ENCODE measurements at places on chromosomes 11 and 22. TPM values are rescaled to one million over a fixed set of nuclear protein-coding genes. Genes with fewer than 3 reads are reported as not detected.
A peak's percentile ranks its signal among the peaks of the same experiment; 100 is the strongest.

GRCh38 chr11:33543823-33544222 lies 156.8 kb downstream of the C11orf91 start:
- no peaks in the 10 kb centered on the region for H3K27me3 ChIP-seq
- H3K27ac ChIP-seq, result no peak overlapping the region
- H3K4me3 ChIP-seq, result no peak overlapping the region
- no peaks in the 10 kb centered on the region for H3K36me3 ChIP-seq
- H3K4me1 ChIP-seq, result peaks cover 34% of the 10 kb centered on the region
- peak; percentile 80 for DNase-seq

DNA sequence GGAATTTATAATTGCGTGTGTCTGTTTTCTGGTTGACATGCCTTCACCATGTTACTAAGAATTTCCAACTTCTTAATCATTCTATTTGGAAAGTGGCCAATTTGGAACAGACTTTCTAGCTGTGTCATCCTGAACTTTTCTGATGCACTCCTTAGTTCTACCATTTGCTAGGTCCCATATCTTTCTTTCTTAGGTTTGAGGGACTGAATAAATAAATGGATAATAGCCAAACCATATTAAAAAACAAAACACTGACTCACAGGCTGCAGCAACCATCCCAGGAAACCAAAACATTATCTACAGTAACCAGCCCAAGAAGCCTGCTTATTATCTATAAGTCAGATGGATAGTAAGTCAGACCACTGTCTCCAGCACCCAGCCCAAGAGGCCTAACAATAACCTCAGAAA lies 57.5 kb upstream of the PLET1 start:
- H3K4me3 ChIP-seq, result no peak overlapping the region
- H3K27ac ChIP-seq, result peak overlapping the region; percentile 86
- H3K36me3 ChIP-seq, result no peaks in the 10 kb centered on the region
- peaks cover 46% of the 10 kb centered on the region for H3K4me1 ChIP-seq
- no peaks in the 10 kb centered on the region for H3K27me3 ChIP-seq

- H3K27me3 ChIP-seq, result no peaks in the 10 kb centered on the region
- H3K36me3 ChIP-seq, result peaks cover 14% of the 10 kb centered on the region
- DNase-seq, result no peak
- H3K4me3 ChIP-seq, result no peak overlapping the region
Measured at GRCh38 chr11:113806406-113806805, 26.8 kb downstream of the CLDN25 start.

DNA sequence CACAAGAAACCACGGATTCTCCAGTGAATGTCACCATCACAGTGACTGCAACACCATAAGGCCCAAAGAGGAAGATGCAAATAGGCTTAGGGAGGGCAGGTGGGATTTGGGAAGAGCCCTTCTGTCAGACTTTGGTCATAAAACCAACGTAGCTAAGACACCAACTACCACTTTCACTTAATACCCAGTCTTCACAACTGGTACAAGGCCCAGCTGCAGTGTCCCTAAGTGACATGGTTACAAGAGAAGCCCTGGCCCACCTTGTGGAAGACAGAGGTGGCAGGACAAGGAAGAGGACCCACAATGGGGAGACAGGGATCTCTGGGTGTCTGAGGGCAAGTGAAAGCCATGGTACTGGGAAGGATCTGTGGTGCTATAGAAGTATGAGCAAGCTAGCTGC lies 10.0 kb downstream of the VSIG10L2 start:
- no peak overlapping the region for H3K27ac ChIP-seq
- peak; percentile 44 for DNase-seq
- H3K27me3 ChIP-seq, result no peaks in the 10 kb centered on the region
- H3K4me1 ChIP-seq, result peaks cover 5% of the 10 kb centered on the region
- no peaks in the 10 kb centered on the region for H3K36me3 ChIP-seq

GRCh38 chr11:100004541-100004940 lies 682.5 kb upstream of the ARHGAP42 start:
- H3K36me3 ChIP-seq, result no peaks in the 10 kb centered on the region
- H3K27ac ChIP-seq, result no peak overlapping the region
- no peaks in the 10 kb centered on the region for H3K4me1 ChIP-seq
- H3K4me3 ChIP-seq, result no peak overlapping the region
- no peak for DNase-seq

GRCh38 chr11:6995703-6996102 lies 24.4 kb downstream of the ZNF214 start:
- H3K27me3 ChIP-seq, result no peaks in the 10 kb centered on the region
- no peak for DNase-seq
- H3K27ac ChIP-seq, result no peak overlapping the region
- peaks cover 20% of the 10 kb centered on the region for H3K4me1 ChIP-seq
- H3K4me3 ChIP-seq, result no peak overlapping the region

The AP2A2 gene
- 48.0 TPM for total RNA-seq

The ANKK1 gene
- not detected for total RNA-seq

Data from osteoblast (primary cell).